Panc1 (cell line): ENCODE measurements at places on chromosomes 1 and 21.

GRCh38 chr21:29340228-29340627 is 41.5 kb downstream of the BACH1 start:
- DNase-seq, result no peak

- DNase-seq, result no peak
These were observed 101.9 kb downstream of the PLPP3 start for GRCh38 chr1:56477164-56478111.

DNA sequence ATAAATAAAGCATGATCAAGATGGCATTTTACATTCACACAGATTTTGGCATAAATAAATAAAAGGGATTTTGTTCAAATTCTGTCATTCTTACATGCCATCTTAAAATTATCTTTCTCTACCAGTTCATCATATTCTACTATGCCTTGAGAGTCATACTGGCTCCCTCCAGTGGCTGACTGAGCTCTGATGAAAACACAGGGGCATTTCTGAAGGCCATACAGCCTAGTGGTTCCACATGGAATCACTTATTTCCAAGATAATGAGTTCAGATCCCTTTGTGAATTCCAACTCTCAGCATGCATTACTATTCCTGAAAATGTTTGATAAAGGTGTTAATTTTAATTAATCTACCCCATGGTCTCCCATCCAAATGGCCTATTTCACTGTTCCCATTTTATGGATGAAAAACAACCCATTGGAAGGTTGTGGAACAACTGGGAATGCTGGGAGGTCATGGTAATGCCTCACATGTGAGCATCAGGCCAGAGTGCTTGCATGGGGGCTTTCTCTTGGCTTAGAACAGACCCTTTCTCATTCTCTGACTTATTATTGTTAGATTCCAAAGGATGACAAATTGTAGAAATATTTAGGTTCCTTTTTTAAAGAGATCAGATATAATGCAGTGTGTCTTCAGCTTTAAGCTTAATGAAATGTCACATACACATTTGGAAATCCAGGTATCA is 622.4 kb upstream of the PKN2 start:
- DNase-seq, result peak; percentile 41

- no peak for DNase-seq
These were observed 25.7 kb downstream of the TRIM67 start for GRCh38 chr1:231187571-231187970.

- no peak for DNase-seq
These were observed 59.9 kb upstream of the CNN3 start for GRCh38 chr1:94986783-94987182.
